ENCODE measurements at places on chromosomes 4 and X.

DNA sequence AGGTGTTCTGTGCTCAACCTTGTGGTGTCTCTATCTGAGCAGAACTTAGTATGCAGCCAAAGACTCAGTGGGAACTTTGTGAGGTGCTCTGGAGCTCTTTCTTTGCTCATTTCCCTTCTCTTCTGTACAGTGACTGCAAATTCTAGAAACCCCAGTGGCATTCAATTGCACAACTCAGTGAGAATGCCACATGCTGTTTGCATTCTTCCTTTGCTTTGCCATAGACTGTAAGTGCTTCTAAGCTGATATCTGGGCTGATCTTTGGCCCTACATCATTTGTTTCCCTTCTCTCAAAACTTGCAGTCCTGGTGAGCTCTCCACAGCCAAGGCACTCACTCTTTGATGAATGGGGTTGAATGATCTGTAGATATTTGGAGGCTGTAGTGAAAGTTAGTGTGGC lies 7.0 kb downstream of the PNMA3 start:
- no peak for DNase-seq

DNA sequence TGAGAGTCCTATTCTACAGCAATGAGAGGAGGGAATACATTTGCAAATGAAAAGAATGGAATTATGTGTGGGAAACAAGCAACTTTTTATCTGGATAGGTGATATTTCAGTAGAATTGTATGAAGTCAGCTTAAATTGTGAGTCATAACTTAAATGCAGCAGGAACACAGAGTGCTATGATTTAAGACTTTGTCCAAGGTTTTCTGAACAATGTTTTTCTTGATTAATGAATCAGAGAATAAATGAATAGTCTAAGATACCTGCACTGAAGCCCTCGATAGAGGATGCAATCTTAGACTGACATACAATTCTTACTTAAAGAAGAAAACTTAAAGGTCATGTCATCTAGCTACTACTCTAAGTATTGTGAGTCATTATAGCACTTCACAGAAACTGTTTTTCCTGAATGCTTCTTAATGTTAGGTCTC lies 8.0 kb downstream of the ARHGEF38 start:
- DNase-seq = no peak

DNA sequence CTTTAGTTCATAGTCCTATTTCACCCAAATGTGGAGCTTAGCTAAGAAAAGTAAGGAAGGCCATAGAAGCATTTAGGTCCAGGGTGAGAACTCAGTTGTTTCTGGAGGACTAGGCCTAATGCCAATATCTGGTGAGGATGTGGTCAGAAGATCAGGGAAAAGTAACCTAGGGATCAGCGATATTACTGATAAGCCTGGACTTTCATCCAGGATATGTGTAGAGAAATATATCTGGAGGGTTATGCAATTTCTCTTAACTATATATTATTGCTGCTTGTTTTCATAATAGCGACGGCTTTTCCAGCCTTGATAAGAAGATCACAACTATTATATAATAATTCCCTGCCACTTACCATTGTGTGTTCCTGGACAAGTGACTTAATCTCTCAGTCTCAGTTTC lies 81.1 kb downstream of the FRAS1 start:
- no peak for DNase-seq

DNA sequence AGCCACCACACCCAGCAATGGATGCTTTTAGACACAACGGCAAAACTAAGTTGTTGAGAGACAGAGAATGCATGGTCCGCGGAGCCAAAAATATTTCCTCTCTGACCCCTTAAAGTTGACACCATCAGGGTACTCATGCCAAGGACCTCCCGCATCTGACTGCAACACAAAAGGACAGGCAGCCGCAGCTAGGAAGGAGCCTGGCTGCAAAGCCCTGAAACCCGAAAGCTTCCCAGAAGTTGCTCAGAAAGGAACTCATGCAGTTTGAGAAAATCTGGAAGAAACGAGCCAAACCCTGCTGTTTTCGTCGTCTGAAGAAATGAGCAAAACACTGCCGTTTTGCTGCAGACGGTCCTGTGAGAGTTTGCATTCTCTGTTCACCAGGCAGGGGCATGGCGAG lies 16.5 kb downstream of the DHRSX start:
- no peak for DNase-seq

DNA sequence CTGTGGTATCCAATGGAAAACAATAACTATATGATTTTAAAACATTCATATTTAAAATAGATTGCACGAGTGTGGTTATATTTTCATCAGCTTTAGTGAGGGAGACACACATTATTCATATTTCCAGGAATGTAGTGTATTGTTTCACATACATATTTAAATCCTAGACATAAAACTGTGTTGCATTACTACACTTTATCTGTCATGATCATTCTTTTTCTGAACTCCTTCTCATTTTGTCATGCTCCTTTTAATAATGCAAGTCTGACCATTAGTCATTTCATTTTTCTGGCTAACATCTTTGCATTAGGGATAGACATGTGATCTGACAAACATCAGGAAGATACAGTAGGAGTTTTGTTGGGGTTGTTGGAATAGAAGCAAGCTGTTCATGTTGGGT lies 1382.7 kb downstream of the PCDH7 start:
- no peak for DNase-seq

DNA sequence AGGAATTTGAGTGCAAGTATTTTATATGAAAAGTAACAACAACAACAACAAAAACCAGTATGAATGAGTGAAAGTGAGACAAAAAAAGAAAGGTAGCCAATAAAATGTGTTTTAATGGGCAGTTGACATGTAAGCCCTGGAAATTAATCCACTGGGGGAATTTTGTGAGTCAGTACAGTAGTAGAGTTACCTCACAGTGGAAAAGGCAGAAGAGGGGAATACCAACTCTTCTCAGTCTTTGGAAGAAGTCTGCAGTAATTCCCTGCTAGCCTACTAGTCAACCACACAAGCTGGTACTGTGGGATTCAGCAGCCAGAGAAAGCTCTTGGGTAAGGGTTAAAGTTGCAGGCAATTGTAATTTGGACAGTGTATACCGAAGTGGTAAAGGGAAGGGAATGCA lies 76.3 kb upstream of the IL15 start:
- no peak for DNase-seq

GRCh38 chr4:169342906-169343564 lies 72.3 kb upstream of the SH3RF1 start:
- DNase-seq = no peak

DNA sequence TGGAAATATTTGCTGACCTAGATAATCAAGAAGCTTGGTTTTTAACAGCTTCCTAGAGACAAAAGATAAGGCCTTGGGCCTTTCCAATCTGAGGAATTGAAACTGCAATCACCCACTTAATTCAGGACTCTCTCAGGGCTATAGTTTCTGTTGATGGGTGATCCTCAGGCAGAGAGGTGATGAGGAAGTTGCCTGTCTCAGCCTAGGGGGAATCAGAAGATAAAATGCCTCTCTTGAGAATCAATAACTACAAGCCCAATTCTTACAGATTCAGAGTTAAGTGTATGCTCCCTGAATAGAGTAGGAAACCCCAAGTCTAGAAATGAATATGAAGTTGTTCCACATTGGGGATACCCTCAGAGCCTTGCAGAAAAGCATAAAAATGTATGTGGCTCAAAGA lies 45.5 kb downstream of the NFKB1 start:
- no peak for DNase-seq

- DNase-seq = no peak
Measured at GRCh38 chr4:182405087-182405486, 161.9 kb downstream of the TENM3 start.

DNA sequence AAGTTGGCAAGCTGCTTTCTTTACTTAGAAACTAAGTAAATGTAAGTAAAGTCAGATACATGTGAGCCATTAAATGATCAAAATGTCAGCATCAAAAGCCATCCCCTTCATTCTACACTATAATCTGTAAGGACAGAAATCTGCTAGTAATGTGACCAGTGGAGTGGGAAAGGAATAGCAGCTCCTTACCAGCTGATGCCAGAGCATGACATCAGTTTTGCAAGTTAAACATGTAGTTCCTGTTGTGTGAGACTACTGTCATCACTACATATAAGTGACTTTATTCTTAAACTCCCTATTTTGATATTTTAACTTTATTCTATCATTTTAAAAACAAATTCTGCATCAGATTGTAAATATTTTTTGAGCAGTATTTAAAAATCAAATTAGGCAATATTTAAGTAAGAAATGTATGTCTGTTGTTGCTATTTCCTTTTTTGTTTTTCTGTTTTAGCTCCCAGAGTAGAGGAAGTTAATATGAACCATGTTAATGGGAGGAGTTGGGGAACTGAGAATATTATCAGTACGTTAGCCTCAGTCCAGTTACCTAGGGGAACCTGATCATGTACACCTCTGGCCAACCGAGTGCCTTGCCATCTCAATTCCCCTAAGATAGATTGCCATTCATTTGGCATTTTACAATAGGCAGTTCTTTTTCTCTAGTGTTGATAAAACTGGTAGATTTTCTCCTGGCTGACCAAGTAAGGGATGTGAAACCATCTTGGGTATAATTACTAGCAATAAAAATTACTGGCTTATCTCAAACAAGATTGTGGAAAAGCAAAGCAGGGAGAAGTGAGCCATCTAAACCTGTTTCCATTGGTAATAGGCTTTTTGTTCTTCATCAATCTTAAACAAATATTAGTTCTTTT lies 34.7 kb downstream of the CCNI start:
- DNase-seq = no peak

DNA sequence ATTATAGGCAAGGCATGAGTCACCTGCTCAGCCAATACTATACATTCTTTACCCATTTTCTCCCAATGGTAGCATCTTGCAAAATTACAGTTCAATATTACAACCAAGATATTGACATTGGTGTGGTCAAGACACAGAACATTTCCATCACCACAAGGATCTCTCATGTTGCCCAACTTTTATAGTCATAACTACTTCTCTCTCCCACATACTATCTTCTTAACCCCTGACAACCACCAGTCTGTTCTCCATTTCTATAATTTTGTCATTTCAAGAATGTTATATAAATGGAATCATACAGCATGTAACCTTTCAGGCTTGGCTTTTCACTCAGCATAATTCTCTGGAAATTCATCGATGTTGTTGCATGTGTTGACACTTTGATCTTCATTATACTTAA lies 144.9 kb downstream of the ENOX2 start:
- DNase-seq = no peak

DNA sequence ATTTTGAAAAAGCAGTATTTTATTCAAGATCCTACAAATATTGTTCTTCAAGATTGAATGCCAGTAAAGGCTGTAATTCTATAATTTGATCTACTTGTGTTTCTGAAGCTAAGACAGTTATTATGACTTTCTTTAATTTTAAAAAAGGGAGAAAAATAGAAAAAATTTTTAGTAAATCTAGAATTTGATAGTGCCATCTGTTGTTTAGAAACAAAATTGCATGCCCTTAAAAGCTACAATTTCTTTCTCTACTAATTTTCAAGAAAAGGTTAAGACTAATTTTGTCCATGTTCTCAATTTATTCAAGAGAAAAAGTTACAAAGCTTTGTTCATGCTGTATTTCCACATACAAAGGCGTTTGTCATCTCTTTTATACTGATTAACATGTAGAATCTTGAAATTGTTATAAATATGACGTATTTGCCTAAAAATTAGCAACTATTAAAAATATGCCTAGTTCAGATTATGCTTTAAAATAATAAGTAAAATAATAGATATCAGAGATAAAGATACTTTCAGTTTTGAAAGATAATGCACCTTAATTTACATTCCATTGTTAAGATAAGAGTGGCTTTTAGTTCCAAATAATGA lies 25.6 kb upstream of the MMRN1 start:
- DNase-seq = no peak

GRCh38 chr4:151992332-151993154 lies 231.7 kb upstream of the GATB start:
- no peak for DNase-seq

DNA sequence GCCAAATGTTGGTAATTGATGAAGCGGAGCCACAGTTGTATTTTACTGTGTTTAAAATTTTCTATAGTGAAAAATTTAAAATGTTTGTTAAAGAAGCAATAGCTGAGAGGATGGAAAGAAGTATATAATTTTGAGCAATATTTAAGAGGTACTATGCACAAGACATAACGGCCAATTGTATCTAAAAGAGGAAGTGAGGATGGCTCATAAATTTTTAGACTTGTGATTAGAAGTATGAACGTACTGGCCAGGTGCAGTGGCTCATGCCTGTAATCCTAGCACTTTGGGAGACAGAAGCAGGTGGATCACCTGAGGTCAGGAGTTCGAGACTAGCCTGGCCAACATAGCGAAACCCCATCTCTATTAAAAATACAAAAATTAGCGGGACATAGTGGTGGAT lies 12.7 kb upstream of the HHIP start:
- no peak for DNase-seq

DNA sequence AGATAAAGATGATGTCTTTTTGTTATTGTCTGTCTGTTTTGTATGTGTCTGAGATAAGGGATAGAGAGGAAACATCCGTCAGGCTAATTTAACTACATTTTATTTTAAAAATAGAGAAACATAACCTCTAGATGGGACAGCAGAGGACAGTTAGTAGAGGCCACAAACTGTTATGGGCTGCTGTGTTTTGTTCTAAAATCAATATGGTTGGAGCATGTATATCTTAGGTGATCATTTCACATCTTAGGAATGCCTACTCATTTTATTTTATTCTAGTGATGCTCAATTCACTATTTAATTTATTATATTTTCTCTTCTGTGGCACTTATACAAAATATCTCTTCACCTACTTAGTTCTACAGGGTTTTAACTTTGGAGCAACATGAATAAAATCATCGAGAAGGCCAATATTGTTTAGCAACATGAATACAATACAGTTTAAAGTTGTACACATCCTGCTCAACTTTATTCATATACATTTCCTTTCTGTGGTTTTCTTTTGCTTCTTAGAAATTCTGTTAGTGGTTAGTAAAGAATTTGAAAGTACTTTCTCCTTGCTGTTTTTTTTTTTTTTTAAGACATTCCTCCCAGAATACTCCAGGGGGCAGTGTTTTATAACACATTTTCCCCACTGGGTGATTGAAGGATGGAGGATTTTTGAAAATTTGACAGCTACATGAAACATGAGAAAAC lies 392.9 kb downstream of the UNC5C start:
- no peak for DNase-seq

- no peak for DNase-seq
Measured at GRCh38 chrX:153057281-153057680, 1.0 kb downstream of the PNMA3 start.

DNA sequence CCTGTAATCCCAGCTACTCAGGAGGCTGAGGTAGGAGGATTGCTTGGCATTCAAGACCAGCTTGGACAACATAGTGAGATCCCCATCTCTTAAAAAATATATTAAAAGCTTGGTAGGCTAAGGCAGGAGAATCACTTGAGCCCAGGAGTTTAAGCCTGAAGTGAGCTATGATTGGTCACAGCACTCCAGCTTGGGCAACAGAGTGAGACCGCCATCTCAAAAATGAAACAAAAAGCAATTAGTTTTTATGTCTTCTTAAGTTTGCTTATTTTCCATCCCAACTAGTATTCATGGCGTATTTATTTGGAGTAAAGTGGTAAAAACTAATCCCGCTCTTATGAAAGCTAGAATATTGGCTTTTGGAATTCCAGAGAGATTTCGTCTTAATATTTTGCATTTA lies 25.4 kb upstream of the PDE5A start:
- no peak for DNase-seq

DNA sequence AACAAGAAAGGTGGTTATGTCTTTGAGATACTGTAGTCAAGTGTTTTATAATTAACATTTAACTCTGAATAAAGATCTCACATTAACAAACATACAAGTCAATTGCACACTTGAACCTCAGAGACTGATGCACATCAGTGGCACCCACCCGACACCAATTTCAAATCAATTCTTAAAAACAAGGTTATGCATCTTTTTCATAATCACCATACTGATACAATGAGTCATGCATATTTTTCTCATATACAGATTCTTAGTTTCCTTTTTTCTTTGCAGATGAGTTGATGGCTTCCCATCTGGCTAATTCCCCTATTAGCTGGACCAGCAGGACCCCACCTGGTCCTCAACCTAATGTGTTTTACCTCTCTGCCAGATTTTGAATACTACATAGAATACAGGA lies 136.2 kb upstream of the RPL34 start:
- DNase-seq = no peak

Data from stimulated activated CD8-positive, alpha-beta memory T cell treated with anti-CD3 and anti-CD28 coated beads, Interleukin-2, amount 100 ng/mL, for 1 hour (primary cell).